ENCODE measurements at places on chromosomes 12 and 14.

DNA sequence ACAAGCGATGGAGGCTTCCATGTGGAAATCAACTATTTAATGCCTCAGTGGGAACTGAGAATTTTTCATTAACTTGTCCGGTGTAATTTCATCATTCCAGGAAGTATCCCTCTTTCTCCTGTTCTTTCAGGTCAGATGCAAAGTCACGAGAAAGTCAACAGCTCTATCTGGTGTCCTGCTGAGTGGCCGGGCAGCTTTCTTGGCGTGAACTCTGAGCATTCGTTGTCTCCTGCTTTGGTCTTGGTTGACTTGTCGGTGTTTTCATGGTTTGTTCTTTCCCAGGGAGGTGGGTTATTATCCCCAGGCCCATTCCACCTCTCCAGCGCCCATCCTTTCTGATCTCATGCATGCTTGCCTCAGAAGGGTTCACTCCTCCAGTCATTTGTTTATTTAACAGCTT lies 149.1 kb downstream of the GLT1D1 start:
- no peak for DNase-seq

DNA sequence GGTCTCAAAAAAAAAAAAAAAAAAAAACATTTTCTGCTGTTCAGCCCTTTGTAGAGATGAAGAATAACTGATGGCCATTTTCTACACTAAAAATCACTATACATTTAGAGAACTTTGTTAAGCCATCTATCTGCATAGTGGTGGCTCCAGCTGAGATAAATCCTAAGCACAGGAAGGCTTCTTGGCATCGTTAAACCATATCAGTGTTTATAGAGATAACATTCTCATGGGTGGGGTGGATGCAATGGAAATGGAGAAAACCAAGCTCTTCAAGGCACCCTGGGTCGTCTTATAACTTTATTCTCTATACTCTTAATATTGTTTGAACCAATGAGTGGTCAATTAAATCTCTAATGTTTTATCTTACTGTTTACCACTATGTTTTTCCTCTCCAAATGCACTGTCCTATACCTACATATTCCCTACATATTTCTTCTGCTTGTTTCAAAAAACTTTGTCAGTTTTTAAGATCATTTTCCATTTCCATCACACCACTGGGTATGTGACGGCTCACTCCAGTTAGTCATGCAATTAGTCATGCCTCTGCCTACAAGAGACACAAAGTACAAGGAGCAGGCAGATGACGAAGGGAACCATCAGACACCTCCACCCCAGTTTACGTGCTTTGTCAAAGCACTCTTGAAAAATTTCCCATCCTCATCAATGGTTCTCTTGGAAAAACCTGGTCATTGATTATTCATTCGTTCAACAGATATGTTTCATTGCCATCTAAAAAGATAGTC lies 119.3 kb upstream of the OVCH1 start:
- no peak for DNase-seq

DNA sequence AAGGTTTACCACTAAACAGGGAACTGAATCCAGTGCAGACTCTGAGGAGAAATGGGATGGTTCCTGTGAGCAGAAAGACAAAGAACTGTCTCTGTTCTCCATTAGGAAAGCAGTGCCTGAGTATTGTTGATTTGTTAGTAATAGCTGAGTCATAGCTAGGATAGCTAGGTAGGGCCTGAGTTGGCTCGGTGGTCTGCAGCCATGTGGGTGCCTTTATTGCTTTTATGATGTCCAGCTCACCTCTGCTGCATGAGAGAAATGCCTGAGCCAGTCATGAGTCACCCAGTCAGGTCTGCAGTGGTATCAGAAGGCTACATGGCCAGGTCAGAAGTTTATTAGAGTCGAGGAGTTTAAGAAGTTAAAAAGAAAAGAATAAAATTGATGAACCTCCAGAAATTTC lies 24.2 kb downstream of the TRHDE start:
- no peak for DNase-seq

DNA sequence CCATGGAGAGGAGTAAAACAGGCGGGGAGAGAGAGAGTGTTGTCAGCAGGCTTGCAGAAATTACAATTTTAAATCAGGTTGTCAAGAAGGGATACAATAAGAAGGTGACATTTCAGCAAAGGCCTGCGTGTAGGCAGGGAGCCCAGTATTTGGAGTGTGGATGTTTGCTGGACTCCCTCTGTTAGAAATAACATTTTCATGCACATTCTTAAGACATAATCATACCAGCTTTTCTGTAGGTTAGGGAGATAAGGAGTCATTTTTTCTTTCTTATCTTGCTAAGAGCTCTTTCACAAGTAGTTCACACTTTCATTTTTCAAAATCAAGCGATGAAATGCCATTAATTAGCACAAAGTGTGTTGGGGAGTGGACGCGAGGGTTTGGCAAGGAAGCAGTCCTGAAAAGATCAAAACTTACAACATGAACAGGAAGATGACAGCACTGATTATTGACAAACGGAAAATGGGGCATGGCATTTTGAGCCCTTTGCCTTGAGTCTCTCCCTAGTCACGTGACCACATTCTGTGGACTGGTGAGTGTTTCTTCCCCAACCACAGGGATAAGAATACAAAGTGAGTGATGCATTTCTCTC lies 160.2 kb downstream of the DAD1 start:
- DNase-seq: no peak

GRCh38 chr14:31937730-31938346 lies 139.3 kb upstream of the ARHGAP5 start:
- DNase-seq: no peak

DNA sequence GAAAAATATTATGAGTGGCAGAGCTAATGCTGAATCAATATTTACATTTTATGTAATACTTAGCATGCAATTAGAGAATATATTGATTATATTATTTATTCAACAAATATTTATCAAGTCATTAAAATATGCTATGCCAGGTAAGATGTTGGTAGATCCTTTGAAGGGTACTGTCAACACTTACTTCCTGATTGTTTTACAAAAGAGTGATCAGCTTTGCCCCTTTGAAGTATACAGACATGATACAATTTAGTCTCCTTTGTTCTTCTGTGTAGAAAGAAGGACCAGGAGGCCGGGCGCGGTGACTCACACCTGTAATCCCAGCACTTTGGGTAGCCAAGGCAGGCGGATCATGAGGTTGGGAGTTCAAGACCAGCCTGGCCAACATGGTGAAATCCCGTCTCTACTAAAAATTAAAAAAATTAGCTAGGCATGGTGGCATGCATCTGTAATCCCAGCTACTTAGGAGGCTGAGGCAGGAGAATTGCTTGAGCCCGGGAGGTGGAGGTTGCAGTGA lies 73.9 kb upstream of the IFNG-AS1 start:
- no peak for DNase-seq

DNA sequence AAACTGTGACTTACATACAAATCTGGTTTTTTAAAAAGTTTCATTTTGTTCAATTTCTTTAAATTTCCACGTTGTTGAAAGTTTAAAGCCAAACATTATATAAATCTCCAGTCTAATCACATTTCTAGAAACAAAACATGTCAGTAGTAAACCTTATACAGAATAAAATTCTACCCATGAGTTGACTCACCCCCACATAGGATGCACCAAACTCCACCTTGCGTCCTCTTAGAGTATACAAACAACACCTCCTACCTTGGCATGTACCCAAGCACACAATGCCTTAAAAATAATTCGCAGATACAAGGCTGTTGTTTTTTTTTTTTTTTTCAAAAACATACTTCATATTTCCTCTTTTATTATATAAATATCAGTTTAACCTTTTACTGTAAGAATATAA lies 3.3 kb downstream of the FBXL14 start:
- no peak for DNase-seq

DNA sequence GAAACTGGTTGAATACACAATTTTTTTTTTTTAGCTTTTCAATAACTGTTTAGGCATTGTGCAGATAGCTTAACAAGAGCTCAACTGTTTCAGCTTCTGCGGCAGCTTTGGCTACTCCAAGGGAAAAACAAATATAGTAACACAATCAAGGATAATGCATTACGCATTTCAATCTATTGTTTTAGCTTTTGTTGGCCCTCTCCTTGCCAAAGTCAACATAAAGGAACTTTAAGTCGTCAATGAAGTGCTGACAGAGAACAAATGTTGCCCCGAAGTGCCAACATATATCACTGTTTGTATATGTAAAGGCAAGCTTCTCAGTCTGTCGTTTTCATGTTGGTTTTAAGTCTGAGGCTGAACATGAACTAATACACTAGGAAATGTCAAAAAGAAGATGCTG lies 1087.4 kb upstream of the FLRT2 start:
- no peak for DNase-seq

DNA sequence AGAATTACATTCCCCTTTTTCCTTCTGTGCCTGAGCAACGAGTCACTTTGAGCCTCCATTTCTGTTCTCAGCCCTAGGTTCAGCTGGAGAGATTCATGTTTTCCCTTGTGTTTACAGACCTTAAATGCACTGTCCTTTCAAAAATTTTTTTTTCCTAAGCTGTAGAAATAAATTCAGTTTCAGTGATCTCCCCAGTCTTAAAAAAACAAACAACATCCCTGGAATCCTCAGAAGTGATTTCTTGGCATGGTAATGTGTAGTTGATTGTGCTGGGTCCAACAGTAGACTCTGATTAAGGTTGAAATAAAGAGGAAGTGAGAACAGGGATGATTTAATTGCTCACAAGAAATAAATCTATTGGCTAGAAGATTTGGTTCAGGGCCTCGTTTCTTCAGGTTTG lies 89.3 kb downstream of the NTN4 start:
- DNase-seq: no peak

- DNase-seq: no peak
Measured at GRCh38 chr12:98999559-98999958, 354.5 kb downstream of the APAF1 start.

DNA sequence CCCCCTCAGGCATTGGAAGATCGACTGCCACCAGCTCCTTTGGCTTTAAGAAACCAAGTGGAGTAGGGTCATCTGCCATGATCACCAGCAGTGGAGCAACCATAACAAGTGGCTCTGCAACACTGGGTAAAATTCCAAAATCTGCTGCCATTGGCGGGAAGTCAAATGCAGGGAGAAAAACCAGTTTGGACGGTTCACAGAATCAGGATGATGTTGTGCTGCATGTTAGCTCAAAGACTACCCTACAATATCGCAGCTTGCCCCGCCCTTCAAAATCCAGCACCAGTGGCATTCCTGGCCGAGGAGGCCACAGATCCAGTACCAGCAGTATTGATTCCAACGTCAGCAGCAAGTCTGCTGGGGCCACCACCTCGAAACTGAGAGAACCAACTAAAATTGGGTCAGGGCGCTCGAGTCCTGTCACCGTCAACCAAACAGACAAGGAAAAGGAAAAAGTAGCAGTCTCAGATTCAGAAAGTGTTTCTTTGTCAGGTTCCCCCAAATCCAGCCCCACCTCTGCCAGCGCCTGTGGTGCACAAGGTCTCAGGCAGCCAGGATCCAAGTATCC lies 288.7 kb downstream of the NAV3 start:
- DNase-seq: no peak
